ENCODE measurements at places on chromosomes 4 and X.

DNA sequence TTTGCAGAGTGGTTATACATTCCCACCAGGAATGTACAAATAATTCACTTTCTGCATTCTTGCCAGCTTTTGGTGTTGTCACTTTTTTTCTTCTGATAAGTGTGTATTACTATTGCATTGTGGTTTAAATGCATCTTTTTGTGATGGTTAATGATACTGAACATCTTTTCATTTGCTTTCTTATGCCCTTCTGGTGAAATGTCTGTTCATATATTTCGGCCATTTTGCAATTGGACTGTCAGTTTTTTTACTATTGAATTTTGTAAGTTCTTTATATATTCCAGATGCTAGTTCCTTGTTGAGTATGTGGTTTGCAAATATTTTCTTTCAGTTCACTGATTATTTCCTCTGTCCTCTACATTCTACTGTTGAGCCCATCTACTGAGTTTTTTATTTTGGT, 19.4 kb upstream of the BMP2K start:
- DNase-seq, result no peak

- no peak for DNase-seq
These were observed 7.5 kb upstream of the RUFY3 start for GRCh38 chr4:70714079-70714887.

- DNase-seq, result no peak
These were observed 1.1 kb downstream of the HSPA4L start for GRCh38 chr4:127783026-127783769.

DNA sequence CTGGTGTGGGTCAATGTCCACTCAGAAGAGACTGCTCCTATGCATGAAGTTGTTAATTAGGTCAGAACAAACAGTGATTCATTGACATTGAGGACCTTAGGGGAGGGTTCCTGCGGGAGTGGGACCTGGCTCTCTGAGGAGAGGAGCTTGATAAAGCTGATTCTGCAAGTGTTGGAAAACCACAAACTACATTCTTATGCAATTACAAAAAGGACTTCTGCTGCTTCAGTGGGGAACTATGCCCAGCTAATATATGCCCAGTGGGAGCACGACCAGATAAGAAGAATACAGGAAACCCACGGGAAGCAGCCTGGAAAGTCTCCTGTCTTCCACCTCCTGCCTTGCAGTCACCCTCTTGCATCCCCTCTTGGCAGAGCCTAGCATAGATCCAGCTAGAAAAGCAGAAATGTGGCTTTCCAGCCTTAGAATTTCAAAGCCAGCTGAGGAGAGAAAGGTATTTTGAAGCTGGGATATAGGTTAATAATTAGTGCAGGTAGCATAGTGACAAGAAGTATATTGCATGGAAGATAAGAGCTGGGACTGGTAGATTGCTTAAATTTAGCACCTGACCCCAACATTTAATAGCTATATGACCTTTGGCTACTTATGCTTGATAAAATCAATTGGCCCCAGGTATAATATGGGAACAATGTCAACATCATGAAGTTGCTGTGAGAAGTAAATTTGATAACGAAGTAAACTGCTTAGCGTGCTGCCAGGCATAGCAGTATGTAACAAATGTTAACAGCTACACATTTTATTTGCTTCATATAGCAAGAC, 34.9 kb upstream of the UGT8 start:
- no peak for DNase-seq
